A549 treated with ZK216348 at 1 μM for 4 hours (cell line): ENCODE measurements at places on chromosomes 1 and 21. TPM values are rescaled to one million over a fixed set of nuclear protein-coding genes. Genes with fewer than 3 reads are reported as not detected.

Gene HSD3B2
- total RNA-seq, result not detected in 5 replicates

Gene WDR64
- not detected in 5 replicates for total RNA-seq

Gene LRRC7
- not detected in 5 replicates for total RNA-seq

Gene SYT14
- total RNA-seq, result 0.12 to 0.13 TPM in 2 of 5 replicates, not detected in the others

Gene LDLRAD1
- not detected in 5 replicates for total RNA-seq

Gene C1QA
- total RNA-seq, result not detected in 5 replicates

Gene HSPB7
- total RNA-seq, result not detected in 5 replicates

Gene B3GALNT2
- total RNA-seq, result 15.1 to 19.9 TPM (median 18.2 TPM) in 5 replicates

Gene SPRR4
- total RNA-seq, result not detected in 5 replicates

Gene HMGB4
- not detected in 5 replicates for total RNA-seq

Gene KCNK1
- 17.2 to 21.4 TPM (median 18.8 TPM) in 5 replicates for total RNA-seq

Gene ARMH1
- total RNA-seq, result 0.38 to 1.1 TPM (median 0.65 TPM) in 5 replicates

Gene CD48
- not detected in 5 replicates for total RNA-seq

Gene RHEX
- total RNA-seq, result not detected in 5 replicates

Gene NT5C1A
- not detected in 5 replicates for total RNA-seq

Gene KCNK2
- 0.11 to 0.45 TPM (median 0.16 TPM) in 3 of 5 replicates, not detected in the others for total RNA-seq

Gene CD164L2
- total RNA-seq, result not detected in 5 replicates

Gene GPR157
- 2.8 to 6.3 TPM (median 5.3 TPM) in 5 replicates for total RNA-seq

Gene RWDD3
- 6.2 to 11.0 TPM (median 10.1 TPM) in 5 replicates for total RNA-seq

Gene MTARC2
- total RNA-seq, result 11.1 to 13.7 TPM (median 12.9 TPM) in 5 replicates

Gene CNR2
- not detected in 5 replicates for total RNA-seq

Gene KCNAB2
- total RNA-seq, result 6.2 to 10.0 TPM (median 7.2 TPM) in 5 replicates

Gene DHX9
- 166 to 190 TPM (median 174 TPM) in 5 replicates for total RNA-seq

Gene SYCP1
- not detected in 5 replicates for total RNA-seq

Gene PLEKHN1
- total RNA-seq, result 4.0 to 6.6 TPM (median 5.4 TPM) in 5 replicates

Gene LIN28A
- not detected in 5 replicates for total RNA-seq

Gene MROH9
- total RNA-seq, result not detected in 5 replicates

Gene BARHL2
- total RNA-seq, result not detected in 5 replicates

Gene OVAAL
- total RNA-seq, result 0.18 TPM in 1 of 5 replicates, not detected in the others

Gene IL19
- total RNA-seq, result not detected in 5 replicates

Gene FAM151A
- total RNA-seq, result 0.12 to 0.15 TPM in 2 of 5 replicates, not detected in the others
